ENCODE measurements at places on chromosomes 1 and 21.

DNA sequence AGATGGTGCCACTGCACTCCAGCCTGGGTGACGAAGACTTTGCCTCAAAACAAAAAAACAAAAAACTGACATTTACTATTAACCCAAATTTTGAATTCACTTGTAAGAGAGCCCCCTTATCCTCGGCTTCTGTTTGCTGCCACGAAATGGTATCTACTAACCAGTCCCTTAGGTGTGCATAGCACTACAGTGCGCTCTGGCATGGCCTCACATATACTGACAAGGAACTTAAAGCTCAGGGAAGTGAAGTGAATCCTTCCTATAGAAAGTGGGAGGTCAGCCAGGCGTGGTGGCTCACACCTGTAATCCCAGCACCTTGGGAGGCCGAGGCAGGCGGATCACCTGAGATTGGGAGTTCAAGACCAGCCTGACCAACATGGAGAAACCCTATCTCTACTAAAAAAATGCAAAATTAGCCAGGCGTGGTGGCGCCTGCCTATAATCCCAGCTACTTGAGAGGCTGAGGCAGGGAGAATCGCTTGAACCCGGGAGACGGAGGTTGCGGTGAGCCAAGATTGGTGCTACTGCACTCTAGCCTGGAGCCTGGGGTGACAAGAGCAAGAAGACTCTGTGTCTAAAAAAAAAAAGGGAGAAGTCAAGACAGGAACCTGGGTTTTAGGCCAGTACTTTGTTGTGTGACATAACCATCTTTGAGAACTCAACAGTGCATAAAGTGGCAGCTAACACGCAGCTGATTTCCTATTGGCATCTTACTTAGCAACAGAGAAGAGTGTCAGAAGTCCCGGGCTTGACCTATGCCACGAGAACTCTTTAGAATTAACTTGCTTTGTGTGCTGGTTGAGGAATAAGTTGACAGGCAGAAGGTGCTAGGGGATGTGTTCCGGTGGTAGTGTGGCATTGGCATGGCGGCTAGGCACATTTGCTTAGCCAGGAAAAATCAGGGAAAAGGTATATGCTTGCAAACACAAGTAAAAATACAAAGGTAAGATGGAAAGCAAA lies 16.8 kb downstream of the ERRFI1 start:
- no peak for DNase-seq

DNA sequence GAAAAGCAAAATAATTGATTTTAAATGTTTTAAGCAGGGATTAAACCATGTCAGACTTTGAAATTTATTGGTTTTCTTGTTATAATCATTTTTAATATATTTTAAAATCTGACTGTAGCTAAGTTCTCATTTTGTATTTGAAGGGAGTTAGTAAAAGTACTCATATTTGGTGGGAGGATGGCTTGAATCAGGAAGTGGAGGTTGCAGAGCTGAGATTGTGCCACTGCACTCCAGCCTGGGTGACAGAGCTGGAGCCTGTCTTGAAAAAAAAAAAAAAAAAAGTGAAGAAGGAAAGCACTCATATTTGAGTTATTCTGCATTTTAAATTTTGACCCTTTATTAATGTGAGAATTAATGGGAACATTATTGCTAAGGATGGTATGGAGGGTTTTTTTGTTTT lies 106.0 kb downstream of the RABGAP1L start:
- DNase-seq, result no peak

- peak; percentile 80 for DNase-seq
These were observed 20.5 kb downstream of the WLS start for GRCh38 chr1:68211761-68212380.

- peak; percentile 45 for DNase-seq
These were observed 32.3 kb downstream of the HHAT start for GRCh38 chr1:210360852-210361477.

- peak; percentile 91 for DNase-seq
These were observed 29.2 kb downstream of the EPHB2 start for GRCh38 chr1:22739648-22740385.
